Mesenteric fat pad (tissue), 1 donor: ENCODE measurements at places on chromosomes 5 and 9. TPM values are rescaled to one million over a fixed set of nuclear protein-coding genes. Genes with fewer than 3 reads are reported as not detected.

Gene SPINK6
- total RNA-seq: not detected

Gene IFNA2
- not detected for total RNA-seq

Gene ZNF354B
- 19.3 TPM for total RNA-seq

Gene ASTN2
- 3.1 TPM for total RNA-seq

GRCh38 chr5:131384173-131384572 is 120.3 kb downstream of the CDC42SE2 start:
- DNase-seq: no peak

DNA sequence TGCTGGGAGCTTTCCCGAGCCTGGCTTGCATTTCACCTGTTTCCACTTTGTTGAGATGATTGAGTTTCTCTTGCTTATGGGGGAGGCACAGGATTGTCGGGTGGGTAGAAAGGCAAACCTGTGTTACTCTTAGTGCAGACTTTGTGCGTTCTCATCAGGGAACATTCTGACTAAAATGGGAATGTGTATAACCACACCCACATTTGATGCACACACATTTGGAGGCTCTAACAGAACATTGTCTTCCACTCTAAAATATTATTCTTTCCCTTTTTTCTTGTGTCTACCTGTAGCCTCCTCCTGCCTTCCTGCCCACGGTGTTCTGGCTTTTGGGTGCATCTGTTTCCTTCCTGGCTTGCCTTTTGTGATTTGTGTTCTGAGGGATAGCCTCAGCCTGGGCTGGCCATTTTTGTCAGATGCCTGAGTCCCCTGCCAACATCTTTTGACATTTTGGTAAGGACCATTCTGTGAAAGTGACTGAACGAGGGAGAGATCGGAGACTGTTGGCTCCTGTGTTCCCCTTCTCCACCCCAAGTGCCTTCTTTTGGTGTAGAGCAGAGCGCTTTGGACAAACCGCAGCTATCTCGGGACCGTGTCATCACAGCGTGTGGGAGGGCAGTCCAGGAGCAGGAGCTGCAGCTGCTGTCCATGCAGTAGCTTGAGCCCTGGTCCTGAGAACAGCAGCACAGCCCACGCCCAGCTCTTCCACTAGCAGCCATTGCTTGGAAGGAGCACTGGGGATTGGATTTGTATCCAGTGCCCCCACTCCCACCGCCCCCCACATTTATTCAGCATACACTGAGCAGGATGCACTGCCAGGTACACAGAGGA is 101.4 kb downstream of the ARHGAP26 start:
- DNase-seq: no peak

DNA sequence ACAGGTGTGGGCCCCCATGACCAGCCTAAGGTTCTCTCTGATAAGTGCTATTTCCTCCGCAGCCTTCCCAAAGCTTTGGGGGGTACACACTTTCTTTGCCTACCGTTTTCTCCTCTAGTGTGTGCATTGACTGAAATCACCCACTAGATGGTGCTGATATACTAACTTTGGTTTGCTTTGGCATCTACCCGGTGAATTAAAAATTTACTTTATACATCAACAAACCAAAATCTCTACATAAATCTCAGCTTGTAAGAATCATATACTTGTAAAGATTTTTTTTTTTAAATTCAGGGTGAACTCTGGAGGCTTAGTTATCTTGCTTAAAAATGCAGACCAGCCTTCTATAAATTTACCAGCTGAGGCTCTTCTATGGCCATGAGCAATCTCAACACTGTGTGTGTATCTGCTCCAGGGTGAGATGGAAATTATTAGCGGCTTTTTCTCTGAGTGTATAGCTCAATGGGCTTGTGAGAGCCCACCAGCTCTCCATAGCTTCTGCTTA is 475.7 kb upstream of the TNC start:
- no peak for DNase-seq

GRCh38 chr9:114684036-114684435 is 2.0 kb upstream of the TEX48 start:
- no peak for DNase-seq

GRCh38 chr9:93621922-93622321 is 45.5 kb downstream of the PHF2 start:
- no peak for DNase-seq

DNA sequence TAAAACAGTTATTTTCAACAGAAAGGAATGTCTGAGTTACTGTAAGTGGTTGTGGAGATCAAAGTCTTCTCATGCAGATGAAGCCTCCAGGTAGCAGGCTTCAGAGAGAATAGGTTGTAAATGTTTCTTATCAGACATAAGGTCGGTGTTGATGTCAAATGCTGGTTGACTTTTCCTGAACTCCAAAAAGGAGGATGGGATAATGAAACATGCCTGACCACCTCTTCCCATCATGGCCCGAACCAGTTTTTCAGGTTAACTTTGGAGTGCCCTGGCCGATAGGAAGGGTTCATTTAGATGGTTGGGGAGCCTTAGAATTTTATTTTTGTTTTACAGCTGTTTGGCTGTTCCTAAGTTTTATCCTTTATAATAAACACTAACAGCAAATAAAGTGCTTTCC is 478.4 kb downstream of the ACTL7B start:
- DNase-seq: no peak

DNA sequence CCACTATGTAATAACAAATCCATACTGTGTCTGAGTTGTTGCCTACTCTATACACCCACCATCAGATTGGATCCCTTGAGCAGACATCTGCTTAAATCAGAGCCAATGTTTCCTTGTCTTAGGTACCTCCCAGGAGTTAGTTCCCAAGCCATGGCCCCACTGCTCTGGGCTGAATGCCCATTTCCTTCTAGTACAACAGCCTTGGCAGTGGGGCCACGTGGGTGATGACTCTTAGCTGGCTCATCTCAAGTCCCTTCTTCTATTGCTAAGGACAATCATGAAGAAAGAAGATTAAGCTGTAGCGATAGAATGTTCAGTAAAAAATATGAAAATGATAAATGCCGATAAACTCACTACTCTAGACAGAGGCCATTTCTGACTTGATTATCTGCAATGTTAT is 16.6 kb downstream of the PTGR1 start:
- DNase-seq: no peak
